Foreskin fibroblast (primary cell): ENCODE measurements at places on chromosomes 6 and 20.

DNA sequence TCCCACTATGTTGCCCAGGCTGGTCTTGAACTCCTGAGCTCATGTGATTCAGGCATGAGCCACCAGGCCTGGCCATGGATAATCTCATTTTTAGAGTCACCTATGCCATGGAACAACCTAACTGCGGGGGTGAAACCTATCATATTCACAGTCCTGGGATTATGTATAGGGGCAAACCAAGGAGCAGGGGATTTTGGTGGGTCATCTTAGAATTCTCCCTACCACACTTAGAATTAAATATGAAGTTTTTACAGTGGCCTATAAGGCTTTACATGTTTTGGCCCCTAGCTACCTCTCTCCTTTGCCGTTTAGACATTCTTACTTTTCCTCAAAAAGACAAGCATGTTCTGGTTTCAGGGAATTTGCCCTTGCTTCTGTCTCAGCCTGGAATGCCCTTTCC lies 20.6 kb upstream of the VEGFA start:
- DNase-seq = no peak

- DNase-seq = no peak
These were observed 47.0 kb downstream of the CARMIL1 start for GRCh38 chr6:25326126-25326525.

GRCh38 chr6:73878403-73878802 lies 182.4 kb downstream of the CD109 start:
- no peak for DNase-seq

- DNase-seq = peak; percentile 85
These were observed 35.1 kb downstream of the DSE start for GRCh38 chr6:116405652-116406356.

- no peak for DNase-seq
These were observed 46.8 kb upstream of the CDH22 start for GRCh38 chr20:46354920-46355654.
